NCI-H1092 (cell line): ENCODE measurements at places on chromosomes 1 and 21.

- DNase-seq: no peak
Measured at GRCh38 chr1:84069236-84069845, 70.4 kb upstream of the TTLL7 start.

DNA sequence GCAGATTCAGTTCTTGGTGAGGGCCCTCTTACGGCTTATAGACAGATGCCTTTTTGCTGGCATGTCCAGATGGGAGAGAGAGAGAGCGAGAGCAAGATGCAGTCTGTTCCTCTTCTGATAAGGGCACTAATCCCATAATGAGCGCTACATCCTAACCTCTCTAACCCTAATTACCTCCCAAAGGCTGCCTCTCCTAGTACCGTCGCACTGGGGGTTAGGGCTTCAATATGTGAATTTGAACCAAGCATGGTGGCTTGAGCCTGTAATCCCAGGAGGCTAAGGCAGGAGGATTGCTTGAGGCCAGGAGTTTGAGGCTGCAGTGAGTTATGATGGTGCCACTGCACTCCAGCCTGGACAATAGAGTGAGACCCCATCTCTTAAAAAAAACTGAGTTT, 10.5 kb upstream of the SDE2 start:
- no peak for DNase-seq

DNA sequence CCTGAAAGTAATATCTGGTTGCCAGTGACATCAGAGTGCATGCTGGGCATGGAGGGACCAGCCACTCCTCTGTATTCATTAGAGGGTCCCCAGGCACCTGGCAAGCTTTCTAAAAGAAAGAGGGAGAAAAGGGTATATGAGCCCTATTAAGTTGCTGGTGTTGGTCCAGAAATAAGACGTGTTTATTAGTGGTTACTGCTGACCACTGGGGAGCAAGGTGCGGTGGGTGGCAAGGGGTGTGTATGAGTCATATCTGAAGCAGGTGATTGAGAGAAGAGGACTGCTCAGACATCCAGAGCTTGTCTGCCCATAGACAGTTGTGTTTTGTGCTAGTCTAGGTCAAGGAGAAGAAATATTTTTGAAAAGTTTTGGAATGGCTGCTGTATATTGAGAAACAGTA, 298.1 kb downstream of the TM2D1 start:
- no peak for DNase-seq

- DNase-seq: no peak
Measured at GRCh38 chr1:153852170-153852569, 70.6 kb downstream of the GATAD2B start.

GRCh38 chr1:231318015-231318355, 19.7 kb downstream of the EXOC8 start:
- DNase-seq: no peak

- no peak for DNase-seq
Measured at GRCh38 chr1:224698015-224698451, 81.9 kb downstream of the CNIH3 start.

DNA sequence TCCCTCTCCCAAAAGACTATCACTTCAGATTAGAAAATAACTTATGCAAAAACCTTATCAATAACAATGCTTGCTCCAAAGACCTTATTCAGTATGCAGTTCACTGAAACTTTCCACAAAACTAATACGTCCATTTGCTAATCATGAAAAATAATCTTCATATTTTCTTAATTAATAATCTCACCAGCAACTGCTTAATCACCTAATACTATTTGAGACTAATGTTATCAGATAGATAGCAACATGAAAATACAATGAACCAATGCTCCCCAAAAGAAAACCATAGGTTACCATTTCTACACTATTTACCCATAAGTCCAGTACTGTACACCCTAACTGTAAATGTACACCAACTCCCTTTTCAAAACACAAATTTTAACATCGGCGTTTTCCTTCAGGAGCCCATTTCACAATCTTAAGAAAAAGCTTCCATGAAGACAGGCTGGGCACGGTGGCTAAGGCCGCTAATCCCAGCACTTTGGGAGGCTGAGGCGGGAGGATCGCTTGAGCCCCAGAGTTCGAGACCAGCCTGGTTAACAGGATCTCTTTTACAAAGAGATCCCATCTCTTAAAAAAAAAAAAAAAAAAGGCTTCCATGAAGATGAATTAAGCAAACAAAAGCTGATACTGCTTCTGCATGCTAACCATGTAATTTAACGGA, 1.7 kb downstream of the GNB1 start:
- no peak for DNase-seq

GRCh38 chr21:43282358-43283120, 113.7 kb downstream of the CRYAA start:
- DNase-seq: no peak

GRCh38 chr1:48767975-48768510, 8.6 kb downstream of the BEND5 start:
- no peak for DNase-seq

DNA sequence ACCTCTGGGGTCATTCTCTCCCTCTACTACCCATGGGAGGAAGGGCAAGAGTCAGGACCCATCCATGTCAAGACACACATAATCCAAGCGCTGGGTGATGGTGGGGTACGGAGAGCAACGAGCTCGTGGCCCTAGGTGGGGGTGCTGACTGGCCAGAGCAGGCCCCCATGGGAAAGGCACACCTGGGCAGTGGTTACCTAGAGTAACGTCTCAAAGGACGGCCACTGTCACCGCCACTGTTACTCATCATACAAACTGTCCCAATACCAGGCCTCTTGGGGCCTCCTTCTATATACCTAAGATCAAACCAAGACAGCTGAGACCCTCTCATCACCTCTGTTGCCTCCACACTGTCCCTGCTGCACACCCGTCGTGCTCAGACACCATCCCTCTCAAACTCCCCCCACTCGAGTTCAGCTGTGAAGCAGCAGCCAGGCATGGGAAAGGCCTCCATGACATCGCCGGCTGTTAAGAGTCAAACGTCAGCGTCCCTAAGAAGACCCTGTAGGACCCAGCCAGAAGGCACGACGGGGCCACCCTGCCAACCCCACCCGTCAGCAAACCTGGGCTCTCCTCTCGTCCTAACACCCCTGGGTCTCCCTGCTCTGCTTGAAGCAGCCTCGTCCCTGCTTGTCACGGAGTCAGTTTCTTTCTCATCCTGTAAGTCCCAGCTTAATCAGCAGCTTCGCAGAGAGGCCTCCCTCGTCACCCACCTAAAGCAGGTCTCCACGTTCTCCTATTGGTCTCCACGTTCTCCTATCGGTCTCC, 15.3 kb downstream of the NPHP4 start:
- no peak for DNase-seq
